Fibroblast of mammary gland (primary cell): ENCODE measurements at places on chromosomes 5 and 9.

DNA sequence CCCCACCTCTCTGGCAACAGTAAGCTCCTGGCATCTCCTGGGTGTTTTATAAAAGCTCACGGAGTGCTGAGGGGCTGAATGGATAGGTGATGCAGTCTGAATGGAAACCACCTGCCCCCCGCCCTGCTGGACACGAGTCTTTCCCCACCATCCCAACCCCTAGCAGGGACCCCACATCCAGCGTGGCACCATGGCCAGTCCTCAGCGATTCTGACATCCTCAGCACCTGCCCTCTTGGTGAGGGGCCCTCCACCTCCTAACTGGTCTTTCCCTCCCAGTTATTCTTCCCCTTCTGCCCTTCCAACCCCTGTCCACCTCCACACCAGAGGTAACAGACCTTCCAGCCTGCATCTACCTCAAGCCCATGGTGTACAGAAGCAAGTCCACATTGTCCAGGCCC lies 38.7 kb upstream of the GABBR2 start:
- no peak for DNase-seq

DNA sequence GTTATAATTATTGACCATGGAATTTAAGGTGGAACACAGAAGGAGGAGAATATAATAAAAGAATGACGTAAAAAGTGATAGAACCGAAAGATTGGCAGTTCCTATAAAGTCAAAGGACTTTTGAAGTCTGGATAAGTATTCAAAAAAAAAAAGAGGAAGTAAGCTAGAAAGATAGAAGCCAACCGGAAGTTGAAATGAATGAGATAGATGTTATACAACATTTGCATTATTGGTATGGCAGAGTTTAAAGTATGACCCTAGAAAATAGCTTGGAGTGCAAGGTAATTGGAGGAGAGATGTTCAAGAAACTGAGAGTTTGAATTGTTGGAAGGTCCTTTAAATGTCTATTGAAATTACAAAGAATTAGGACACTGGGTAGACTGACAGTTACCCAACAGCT lies 293.6 kb downstream of the FER start:
- no peak for DNase-seq

GRCh38 chr9:129473523-129474244 lies 147.2 kb downstream of the C9orf50 start:
- DNase-seq, result peak; percentile 76

DNA sequence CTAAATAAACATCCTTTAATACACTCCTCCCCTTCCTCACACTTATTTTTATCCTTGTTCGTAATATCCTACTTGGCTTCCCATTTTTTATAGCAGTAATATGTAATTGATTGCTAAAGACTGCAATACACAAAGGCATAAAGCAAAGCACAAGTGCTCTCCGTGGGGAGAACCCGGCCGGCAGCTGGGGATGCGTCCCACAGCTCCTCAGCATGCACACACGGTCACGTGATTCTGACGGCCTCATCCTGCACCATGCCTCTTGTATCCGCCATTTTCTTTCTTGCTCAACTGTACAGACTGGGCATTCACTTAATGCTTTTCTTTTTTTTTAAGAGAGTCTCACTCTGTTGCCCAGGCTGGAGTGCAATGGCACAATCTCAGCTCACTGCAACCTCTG lies 2.8 kb downstream of the BRD3OS start:
- no peak for DNase-seq

DNA sequence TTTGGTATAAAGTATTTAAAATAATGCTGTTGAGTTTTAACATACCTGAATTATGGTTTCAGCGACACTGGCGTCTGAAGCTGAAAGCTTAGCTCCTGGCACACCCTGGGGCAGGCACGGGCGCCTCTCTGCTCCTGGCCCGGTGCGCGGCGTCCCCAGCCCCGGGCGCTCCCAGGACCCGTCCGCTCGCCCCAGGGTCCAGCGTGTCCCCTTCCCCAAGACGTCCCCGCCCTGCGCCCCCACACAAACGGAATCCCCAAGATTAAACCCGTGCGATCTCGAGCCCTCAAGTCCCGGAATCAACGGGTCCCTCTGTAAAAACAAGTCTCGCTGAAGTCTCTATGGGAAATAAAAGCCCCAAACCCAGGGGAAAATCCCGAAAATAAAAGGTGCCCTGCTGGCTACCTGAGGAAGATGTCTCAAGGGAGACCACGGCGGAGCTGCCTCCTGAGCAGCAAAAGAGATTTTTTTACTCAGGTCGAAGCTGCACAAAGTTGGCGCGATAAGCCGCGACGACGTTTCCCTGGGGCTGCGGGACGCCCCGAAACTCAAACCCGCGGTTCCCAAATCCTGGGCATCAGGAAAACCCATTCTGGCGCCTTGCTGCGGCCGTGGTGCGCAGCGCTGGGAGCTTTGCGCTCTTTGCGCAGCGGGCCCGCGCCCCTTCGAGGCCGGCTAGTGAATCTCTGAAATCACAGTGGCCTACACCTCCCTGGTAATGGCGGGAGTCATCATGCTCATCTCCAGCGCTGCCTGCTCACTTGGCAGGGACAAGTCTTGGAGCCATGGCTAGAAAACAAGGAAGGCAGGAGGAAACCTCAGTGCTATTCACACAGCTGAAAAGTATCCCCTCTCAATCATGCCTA lies 6.3 kb upstream of the IFNA8 start:
- no peak for DNase-seq
